ENCODE measurements at places on chromosomes 7 and 10.

DNA sequence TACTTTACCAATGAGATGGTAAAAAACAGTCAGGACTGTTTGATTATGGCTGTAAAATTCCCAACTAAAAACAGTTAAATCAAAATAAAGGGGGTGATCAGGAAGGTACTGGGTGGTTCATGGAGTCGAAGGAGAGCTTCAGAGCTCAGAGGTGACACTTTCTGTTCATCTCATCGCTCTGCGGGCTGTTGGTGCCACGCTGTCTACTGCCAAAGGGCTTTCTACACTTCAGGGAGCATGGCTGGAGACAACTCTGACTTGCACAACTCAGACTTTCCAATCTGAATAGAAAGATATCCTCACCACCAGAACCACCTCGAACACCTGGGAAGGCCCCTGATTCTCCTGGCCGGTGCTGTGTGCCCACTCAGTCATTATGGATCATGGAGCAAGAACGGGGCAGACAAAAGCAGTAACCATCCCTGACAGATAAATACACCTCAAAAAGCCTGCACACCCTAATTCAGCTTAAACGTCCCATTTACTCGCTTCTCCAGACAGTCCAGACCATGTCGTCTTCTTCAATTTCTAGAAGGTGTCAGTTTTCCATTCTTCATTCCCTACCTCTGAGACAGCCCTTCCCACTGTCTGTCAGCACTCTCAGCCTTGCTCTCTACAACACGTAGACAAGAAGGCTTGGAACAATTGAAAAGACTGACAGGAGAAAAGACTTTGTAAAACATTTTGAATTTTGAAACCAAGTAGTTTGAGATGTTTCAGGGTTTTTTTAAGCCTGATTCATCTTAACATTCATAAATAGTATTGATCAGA is 348.7 kb upstream of the NFE2L3 start:
- DNase-seq, result no peak

GRCh38 chr7:81005254-81005653 is 86.4 kb upstream of the SEMA3C start:
- DNase-seq, result no peak

- DNase-seq, result no peak
Measured at GRCh38 chr10:97089209-97089870, 96.4 kb downstream of the SLIT1 start.

DNA sequence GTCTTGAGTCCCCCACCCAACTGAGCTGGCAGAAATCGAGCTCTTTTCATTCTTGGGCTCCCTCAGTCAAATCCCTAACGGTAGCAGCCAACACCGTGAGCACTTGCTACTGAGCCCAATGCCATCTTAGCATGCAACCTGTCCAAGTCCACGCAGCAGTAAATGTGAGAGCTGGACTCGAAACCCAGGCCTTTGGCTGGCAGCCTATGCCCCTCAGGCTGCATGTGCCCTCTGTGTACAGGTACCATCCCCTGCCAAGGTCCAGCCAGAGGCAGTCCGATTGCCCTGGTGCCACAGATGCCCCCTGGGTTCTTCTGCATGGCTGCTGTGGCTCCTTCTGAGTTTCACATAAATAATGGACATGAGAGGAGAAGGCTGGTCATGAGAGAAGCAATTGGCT is 1.2 kb upstream of the TMEM273 start:
- no peak for DNase-seq

DNA sequence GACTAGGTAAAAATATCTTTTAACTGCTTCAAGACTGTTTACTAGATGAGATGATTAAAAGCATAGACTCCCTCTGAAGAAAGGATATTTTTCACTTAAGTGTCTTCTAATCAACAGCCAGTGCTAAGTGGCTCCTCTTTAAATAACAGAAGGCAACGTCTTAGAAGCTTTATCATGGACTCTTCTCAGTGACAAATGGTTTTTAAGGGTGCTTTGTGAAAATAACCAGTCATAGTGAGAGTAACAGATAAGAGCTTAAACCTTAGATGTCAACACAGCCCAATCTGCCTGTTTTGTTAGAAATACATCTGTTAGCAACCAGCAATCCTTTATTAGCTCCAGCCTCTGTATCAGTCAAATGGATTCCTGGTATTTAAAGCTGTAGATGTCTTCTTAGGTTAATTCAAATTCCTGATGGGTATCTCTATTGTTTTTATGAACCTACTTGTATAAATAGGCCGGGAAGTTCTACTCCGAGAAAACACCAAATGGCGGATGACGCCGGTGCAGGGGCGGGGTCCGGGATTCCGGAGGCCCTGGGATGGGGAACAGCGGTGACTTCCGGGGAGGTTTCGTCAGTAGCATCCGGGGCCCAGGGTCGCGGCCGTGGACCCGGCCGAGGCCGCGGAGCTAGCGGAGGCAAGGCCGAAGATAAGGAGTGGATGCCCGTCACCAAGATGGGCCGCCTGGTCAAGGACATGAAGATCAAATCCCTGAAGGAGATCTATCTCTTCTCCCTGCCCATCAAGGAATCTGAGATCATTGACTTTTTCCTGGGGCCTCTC is 285.4 kb downstream of the GPR37 start:
- no peak for DNase-seq

DNA sequence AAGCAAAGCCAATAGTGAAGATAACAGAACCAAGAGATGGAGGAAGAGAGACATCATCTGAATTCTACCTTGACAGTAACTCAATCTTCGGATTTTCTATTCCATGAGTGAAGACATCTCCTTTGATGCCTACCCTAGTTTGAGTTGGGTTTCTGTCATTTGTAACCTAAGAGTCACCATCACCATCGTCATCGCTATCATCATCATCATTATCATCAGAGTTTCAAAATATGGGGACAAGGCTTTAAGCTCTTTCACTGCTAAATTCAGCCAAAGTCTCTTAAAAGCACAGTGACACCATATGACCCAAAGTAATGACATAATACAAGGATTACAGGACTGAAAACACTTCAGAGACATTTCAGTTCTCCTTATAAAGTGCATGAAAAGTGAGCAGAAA is 57.2 kb downstream of the NEBL start:
- no peak for DNase-seq
